Stimulated activated CD4-positive, alpha-beta T cell treated with anti-CD3 and anti-CD28 coated beads, Interleukin-1b, Interleukin-23, amount 100 ng/mL, for 48 hours (primary cell): ENCODE measurements at places on chromosomes 5 and 9.

DNA sequence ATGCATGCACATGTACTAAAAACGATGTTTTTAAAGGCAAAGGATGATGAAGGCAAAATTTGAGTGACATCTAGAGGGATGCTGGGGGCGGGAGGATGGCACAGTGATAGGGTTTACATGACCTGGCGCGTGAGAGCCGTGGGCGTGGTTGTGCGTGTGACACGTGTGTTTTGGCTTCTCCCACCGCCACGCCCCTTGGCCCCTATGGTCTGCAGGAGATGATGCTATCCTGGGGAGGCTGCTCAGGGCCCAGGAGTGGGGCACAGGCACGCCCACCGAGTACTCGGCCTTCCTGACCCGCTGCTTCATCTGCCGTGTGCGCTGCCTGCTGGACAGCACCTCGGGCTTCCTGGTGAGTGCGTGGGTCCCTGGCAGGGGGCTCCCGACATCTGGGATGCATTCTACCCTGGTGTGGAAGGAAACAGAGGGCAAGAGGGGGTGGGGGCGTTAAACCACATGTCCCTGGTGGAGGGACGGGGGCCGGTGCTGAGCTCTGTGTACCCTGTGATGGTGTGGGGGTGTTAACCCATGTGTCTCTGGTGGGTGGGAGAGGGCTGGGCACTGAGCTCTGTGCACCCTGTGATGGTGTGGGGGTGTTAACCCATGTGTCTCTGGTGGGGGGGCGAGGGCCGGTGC, 19.2 kb upstream of the EXOC3 start:
- no peak for DNase-seq

DNA sequence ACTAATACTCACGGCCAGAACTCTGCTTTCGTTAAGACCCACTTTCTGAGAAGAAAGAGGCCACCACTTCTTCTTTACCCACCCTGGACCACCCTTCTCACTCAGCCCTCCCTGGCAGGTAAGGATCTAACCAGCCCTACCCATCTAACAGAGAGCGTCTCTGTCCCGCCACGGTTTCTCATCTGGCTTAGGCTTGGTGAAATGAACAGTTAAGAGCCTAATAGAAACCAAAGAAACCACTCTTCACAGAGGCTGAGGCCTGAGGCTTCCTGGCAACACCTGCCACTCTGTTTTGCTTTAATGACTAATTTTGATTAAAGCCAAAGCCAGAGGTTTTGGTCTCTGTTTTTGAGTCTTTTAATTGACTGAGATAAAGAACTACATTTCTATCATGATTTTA, 354.1 kb upstream of the SLC30A5 start:
- DNase-seq = no peak

GRCh38 chr5:135437422-135437795, 9.7 kb downstream of the DCANP1 start:
- no peak for DNase-seq

GRCh38 chr5:52491818-52492217, 295.9 kb upstream of the ITGA1 start:
- no peak for DNase-seq

GRCh38 chr5:89289604-89290003, 406.6 kb upstream of the MEF2C start:
- DNase-seq = no peak

DNA sequence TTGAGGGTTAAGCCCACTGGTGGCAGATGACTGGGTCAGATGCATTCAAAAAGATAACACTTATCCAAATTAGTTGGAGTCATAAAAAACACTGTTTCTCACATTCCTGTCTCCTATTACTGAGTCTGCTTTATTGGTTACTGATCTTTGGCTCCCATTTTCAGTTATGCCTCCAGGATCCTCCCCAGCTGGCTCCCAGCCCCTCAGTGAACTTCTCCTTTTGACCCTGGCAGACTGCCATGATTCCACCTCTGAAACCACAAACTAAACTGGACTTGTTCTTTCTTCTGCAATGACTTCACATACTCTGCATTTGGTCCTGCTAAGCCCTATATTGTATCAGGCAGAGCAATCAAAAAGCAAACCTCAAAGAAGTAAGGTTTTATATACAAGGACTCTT, 860.8 kb upstream of the DMAC1 start:
- no peak for DNase-seq
